T-cell (primary cell): ENCODE measurements at places on chromosomes 11 and 22. TPM values are rescaled to one million over a fixed set of nuclear protein-coding genes. Genes with fewer than 3 reads are reported as not detected.
A peak's percentile ranks its signal among the peaks of the same experiment; 100 is the strongest.

GRCh38 chr11:73760135-73760678, 667 bp downstream of the RAB6A start:
- no peak overlapping the region for H3K27ac ChIP-seq
- peaks cover 4% of the 10 kb centered on the region for H3K27me3 ChIP-seq
- peak overlapping the region; percentile 84 for H3K4me3 ChIP-seq

DNA sequence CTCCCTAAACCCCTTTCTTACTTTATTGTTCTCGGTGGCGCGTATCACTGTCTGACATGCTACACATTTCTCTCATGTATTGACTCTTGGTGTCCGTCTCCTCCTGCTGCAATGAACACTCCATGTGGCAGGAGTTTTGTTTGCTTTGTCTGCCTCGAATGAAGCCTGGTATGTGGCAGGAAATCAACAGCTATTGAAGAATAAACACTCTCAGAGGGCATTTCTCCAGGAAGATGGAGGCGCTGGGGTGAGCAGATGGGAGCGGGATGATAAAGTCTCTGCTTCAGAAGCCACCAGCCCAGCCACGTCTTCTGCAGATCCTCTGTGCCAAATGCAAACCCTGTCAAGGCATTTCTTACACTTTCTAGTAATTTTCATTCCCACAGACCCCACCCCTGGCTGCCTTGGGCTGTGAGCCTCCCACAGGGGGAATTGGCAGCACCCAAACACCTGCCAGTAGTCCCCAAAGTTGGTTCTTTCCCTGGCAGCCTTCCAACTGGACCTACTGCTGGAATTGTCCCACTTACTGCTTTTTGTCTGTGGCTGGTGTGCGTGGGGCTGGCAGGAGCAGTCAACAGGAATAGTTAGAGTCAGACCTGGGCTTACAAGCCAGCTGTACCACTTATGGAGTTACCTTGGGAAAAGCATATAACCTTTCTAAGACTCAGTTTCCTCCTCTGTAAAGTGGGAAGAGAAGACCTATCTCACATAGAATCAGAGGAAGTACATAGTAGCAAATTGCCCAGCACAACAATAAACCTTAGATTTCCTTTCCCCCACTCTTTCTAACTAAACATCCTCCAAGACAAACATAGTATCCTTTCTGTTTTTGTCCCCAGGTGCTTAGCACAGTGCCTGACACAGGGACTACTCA, 13.3 kb upstream of the IL10RA start:
- H3K27me3 ChIP-seq = no peaks in the 10 kb centered on the region
- DNase-seq = no peak
- no peak overlapping the region for H3K4me3 ChIP-seq
- no peak overlapping the region for H3K27ac ChIP-seq
- H3K4me1 ChIP-seq = peaks cover 49% of the 10 kb centered on the region

Gene MS4A4E
- total RNA-seq = 1.0 TPM

Gene CCDC73
- not detected for total RNA-seq

DNA sequence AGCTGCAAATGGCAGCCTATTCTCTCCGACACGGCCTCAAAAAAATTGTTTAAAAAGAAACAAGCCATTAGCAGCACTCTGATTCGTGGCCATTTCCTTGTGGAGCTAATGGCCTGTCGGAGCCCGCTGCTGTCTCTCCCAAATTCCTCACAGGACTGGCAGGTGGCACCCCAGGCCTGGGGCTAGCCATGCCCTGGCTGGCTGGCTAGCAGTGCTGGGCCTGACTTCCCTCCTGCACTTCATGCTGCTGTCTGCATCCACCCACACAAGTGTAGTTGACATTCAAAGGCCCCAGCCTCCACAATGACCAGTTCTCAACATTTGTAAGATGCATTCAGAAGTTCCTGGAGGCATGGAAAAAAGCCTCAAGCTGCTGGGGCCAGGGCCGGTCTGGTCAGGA, 61.5 kb downstream of the SMCO4 start:
- DNase-seq = no peak
- H3K4me1 ChIP-seq = no peaks in the 10 kb centered on the region
- no peaks in the 10 kb centered on the region for H3K36me3 ChIP-seq
- H3K4me3 ChIP-seq = no peak overlapping the region
- H3K27me3 ChIP-seq = no peaks in the 10 kb centered on the region

Gene DDX17
- total RNA-seq = 726 TPM

Gene C22orf31
- not detected for total RNA-seq

Gene SPI1
- 5.8 TPM for total RNA-seq

Gene TUBA8
- 3.3 TPM for total RNA-seq

Gene PARVA
- 0.75 TPM for total RNA-seq

GRCh38 chr11:20061776-20062175, 98.5 kb downstream of the DBX1 start:
- H3K27me3 ChIP-seq = no peaks in the 10 kb centered on the region
- H3K27ac ChIP-seq = no peak overlapping the region
- H3K4me3 ChIP-seq = no peak overlapping the region

Gene PLA2G3
- total RNA-seq = not detected

Gene OR51B6
- not detected for total RNA-seq

Gene TSPO
- 101 TPM for total RNA-seq

- no peak overlapping the region for H3K4me3 ChIP-seq
- no peaks in the 10 kb centered on the region for H3K27me3 ChIP-seq
- no peak for DNase-seq
- H3K36me3 ChIP-seq = no peaks in the 10 kb centered on the region
These were observed 38.1 kb upstream of the CARD18 start for GRCh38 chr11:105177658-105178057.

DNA sequence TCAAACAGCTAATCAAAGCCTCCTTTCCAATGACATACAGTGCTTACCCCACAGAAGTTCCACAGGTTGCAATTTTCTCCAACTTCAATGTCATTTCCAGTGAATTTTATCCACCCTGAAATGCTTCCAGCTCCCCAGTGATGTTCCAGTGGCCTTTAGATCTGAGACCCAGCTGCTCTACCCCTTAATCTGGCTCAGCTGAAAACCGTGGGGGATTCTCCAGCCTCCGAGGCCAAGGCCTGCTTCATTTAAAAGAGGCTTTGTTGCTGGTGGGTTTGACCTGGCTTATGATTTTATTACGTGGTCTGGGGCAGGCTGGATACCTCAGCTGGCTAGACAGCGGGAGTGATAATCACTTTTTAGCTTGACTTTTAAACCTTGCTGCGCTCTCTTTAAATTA, 10.9 kb downstream of the HEPHL1 start:
- H3K36me3 ChIP-seq = no peaks in the 10 kb centered on the region
- H3K4me3 ChIP-seq = no peak overlapping the region
- DNase-seq = no peak
- H3K4me1 ChIP-seq = no peaks in the 10 kb centered on the region

Gene PATE2
- total RNA-seq = not detected

GRCh38 chr11:27705873-27706820, 5.9 kb upstream of the BDNF start:
- H3K4me3 ChIP-seq = no peak overlapping the region
- H3K36me3 ChIP-seq = no peaks in the 10 kb centered on the region
- H3K27ac ChIP-seq = no peak overlapping the region
- no peak for DNase-seq
- H3K4me1 ChIP-seq = no peaks in the 10 kb centered on the region

GRCh38 chr11:33475993-33476392, 218.8 kb downstream of the HIPK3 start:
- no peaks in the 10 kb centered on the region for H3K4me1 ChIP-seq
- no peak for DNase-seq
- H3K36me3 ChIP-seq = no peaks in the 10 kb centered on the region
- no peak overlapping the region for H3K27ac ChIP-seq

DNA sequence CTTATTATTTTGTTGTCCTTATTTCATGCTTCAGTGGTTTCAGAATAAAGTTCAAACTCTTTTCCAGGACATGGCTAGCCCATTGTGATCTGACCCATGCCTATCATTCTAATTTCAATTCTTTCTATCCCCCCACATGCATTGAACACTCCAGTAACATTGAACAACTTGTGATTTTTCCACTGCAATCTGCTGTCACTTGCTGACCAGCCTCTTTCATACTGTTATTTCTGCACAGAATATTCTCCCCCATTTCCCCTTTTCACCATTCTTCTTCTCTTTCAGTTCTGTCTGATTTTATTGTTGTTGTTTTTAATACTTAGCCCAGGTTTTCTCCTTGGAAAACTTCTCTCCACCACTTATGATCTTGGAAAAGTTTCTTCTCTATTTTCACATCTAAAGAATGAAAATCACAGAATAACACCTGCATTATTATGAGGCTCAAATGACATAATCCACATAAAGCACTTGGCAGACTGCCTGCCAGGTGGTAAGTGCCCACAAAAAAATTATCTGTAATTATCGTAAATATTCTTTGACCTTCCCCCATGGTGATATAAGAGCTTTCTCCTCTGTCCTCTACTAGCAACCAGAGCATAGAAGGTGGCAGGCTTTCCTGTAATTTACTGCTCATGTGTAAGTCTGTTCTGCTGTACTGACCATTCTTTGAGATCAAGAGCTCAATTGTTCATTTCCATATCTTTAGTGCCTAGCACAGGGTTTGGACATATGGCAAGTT, 51.9 kb upstream of the EED start:
- no peaks in the 10 kb centered on the region for H3K36me3 ChIP-seq
- H3K27me3 ChIP-seq = no peaks in the 10 kb centered on the region
- no peak overlapping the region for H3K27ac ChIP-seq
- H3K4me1 ChIP-seq = peaks cover 10% of the 10 kb centered on the region
- DNase-seq = no peak
- no peak overlapping the region for H3K4me3 ChIP-seq

Gene PANX3
- total RNA-seq = not detected

DNA sequence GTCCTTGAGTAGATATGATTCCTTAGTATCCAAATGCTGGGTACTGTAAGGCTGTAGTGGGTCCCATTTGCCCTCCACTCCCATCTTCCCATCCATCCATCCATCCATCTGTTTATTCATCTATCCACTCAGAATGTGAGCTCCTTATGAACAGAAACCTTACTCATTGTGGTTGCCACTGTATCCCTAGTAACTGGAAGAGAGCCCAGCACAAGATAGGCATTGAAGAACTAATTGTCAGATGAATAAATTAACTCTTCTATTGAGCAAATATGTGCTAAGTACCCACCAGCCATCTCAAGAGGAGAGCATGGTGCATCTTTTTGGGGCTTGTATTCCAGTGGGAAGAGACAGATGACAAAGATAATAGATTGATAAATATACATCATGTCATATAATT, 86.4 kb upstream of the SEZ6L start:
- no peak for DNase-seq
- no peak overlapping the region for H3K27ac ChIP-seq
- no peaks in the 10 kb centered on the region for H3K27me3 ChIP-seq
- no peaks in the 10 kb centered on the region for H3K36me3 ChIP-seq

GRCh38 chr11:5038341-5038740, 8.0 kb upstream of the OR52J3 start:
- DNase-seq = no peak
- no peaks in the 10 kb centered on the region for H3K27me3 ChIP-seq

Gene OR52J3
- not detected for total RNA-seq

DNA sequence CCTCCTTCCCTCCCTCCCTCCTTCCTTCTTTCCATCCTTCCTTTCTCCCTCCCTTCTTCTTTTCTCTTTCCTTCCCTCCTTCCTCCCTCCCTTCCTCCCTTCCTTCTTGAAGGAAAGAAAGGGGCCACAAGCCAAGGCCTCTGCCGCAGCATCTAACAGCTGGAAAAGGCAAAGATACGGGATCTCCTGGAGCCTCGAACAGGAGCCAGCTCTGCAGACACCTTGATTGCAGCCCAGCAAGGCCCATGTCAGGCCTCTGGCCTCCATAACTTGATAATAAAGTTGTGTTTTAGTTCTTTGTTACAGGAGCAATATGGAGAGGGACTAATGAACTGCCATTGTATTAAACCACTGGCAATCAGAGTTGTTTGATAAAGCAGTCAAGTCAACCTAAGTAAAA, 348.9 kb upstream of the B3GAT1 start:
- no peak overlapping the region for H3K4me3 ChIP-seq
- no peaks in the 10 kb centered on the region for H3K36me3 ChIP-seq
- no peaks in the 10 kb centered on the region for H3K4me1 ChIP-seq
